Activated T-helper 1 cell treated with anti-CD3 and anti-CD28 coated beads, Interleukin-2, amount 50 U/mL, for 16 hours (primary cell): ENCODE measurements at places on chromosomes 7 and 10.

GRCh38 chr7:116800594-116800993, 61.8 kb upstream of the CAPZA2 start:
- no peak for DNase-seq

DNA sequence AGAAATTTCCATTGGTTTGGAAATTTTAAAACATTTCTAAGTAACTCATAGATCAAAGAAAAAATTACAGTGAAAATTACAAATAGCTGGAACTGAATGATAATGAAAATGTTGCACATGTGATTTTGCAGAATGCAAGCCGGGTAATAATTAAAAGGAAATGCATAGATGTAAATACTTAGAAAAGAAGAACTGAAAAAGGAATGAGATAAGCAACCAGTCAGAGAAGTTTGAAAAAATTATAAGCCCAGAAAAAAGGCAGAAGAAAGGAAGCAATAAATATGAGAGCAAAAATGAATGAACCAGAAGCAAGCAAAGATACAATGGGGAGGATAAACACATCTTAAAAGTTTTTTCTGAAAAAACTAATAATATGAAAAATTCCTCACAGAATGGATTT, 3.2 kb upstream of the TMEM273 start:
- no peak for DNase-seq

DNA sequence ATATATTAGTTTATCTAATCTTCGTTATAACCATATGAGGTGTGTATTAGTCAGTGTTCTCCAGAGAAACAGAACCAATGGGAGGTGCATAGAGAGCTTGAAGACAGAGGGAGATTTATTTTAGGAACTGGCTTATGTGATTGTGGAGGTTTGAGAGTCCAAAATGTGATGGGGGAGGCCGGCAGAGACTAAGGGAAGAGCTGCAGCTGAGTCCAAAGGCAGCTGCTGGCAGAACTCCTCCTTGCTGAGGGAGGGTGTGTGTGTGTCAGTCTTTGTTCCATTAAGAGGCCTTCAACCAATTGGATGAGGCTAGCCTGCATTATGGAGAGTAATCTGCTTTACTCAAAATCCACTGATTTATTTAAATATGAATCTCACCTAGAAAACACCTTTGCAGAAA, 165.1 kb downstream of the SH3PXD2A start:
- DNase-seq: no peak

- DNase-seq: no peak
Measured at GRCh38 chr7:98225913-98226614, 14.8 kb downstream of the BHLHA15 start.

GRCh38 chr10:118754229-118754555, 578 bp downstream of the CACUL1 start:
- no peak for DNase-seq

DNA sequence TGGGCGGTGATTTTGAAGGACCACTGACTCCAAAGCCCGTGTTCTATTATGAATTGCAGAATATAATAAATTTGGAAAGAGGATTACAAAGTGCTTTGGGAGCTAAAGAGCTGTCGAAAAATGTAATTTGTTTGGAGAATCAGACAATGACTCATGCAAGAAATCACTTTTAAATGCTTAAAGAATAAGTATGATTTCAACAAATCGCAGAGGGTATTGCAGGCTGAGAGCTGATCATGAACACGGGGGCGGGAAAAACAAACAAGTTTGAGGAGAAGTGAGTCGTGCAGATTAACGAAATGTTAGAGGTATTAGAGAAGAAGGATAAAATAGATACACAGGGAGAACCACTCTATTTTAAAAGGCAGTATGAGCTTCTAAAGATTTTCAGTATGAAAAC, 4.9 kb upstream of the HACD1 start:
- DNase-seq: no peak

DNA sequence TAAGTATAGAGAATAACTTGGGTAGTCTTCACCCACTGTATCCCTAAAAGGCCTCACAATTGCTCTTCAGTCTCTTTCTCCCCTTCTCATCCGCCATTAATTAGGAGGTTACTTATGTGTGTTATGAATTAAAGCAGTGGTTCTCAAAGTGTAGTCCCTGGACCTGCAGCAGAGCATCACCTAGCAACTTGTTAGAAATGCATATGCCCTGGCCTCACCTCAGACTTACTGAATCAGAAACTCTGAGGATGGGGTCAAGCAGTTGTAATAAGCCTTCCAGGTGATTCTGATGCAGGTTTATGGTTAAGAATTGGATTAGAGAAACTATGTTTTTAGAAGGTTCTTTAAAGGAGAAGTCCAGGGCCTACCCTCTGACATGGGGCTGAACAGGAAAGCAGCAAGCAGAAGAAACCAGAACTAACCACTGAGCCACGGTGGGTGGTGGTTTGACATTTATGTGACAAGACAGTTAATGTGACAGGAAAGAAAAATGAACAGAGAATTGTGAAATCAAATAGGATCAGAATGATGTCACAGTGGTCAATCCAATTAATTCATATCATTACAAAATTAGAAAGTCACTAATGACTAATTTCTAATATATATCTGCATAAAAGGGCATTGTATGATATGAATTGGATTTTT, 37.6 kb downstream of the ENTPD1 start:
- DNase-seq: no peak

GRCh38 chr10:129078346-129078745, 388.7 kb upstream of the MGMT start:
- no peak for DNase-seq

DNA sequence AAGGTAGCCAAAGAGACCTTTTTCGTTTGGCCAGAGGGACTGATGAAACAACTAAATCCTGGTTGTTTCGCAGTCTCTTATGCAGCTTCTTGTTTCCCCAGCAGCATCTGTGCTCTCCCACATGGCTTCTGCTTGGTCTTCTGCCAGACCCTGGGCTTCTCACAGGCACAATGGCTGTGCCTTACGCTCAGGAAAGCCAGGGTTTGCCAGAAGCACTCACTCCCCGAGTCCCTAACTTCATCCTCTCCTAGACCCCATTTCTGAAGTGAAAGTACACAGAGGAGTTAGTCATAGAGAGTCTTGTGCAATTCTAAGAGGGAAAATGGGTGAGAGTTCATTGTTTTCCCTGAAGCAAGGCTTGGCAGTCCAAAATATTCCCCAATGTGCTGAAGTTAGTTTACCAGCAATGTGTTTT, 121.7 kb downstream of the EVX1 start:
- no peak for DNase-seq

DNA sequence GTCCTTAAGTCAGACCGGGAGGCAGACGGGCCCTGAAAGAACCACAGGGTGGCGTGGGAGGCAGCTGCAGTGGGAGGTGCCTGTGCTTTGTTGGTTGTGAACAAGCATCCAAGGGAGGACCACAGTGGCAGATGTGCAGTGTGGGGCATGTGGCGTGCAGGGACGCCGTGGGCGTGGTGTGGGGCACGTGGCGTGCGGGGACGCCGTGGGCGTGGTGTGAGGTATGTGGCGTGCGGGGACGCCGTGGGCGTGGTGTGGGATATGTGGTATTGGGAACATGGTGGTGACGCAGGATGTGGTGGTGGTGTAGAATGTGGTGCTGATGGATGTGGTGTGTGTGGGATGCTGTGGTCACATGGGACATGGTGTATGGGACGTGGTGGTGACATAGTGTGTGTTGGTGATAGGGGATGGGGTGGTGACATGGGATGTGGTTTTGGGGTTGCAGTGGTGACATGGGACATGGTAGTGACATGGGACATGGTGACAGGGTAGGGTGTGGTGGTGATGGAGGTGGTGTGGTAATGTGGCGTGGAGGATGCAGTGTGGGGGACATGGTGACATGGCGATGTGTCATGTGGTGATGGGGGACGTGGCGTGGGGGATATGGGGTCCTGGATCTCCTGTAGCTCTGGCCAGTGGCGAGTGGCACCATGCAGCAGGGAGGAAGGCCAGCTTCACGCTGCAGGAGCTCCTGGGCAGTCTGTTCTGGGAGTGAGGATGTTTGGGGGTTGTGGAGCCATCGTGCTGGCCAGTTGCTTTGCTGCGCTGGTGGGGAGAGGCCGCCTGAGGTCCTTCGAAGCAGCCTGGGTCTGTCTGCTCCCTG, 78.8 kb downstream of the INPP5A start:
- peak; percentile 47 for DNase-seq

DNA sequence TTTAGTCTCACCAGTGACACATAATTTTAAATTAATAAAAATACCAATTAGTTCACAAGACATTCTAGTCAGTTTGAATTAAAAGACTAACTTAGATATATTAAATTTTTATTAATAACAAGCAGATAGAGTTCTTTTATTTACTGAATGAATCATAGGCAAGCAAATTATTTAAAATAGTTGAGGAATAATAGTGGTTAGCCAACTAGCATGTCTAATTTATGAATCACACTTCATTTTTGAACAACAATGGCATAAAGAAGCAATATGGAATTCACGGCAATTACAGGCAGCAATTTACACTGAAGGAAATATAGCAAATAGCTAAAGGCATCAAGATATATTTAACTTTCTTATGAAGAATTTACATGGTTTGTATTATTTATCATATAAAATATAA, 187.0 kb upstream of the SLC26A5 start:
- DNase-seq: no peak

DNA sequence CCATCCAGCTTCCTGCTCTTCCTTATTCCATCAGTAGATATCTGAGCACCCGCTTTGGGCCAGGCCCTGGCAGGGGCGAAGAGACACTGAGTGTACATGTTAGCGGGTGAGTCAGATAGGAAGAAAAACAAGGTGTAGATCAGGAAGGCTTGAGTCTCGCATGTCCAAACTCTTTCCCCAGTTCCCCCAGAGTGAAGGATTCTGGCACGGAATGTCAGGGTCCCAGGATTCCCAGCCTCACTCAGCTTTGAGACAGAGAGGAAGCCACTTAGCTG, 24.1 kb upstream of the CHST15 start:
- DNase-seq: no peak

DNA sequence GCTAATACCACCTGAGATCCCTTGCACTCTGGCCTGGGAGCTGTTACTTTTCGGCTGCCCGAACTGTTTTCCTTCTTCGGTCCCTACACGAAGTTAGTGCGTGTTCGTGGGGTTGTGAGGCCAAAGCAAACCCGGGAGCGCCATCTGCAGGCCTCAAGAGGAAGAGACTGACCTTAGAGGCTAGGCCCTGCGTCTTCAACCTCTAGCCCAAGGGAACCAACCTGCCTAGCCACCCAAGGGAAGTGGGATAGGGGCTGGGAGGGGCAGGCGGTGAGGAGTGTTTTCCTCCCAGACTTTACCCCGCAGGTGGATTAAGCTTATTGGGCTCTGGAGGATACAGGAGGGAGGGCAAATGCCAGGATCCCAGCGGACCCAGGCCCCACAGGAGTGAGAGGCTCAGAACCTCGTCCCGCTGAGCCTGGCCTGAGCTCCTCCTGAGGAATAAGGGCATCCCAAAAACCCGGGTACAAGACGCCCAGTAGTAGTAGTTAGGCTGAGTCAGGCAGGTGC, 1.7 kb upstream of the PAX2 start:
- no peak for DNase-seq

GRCh38 chr7:130988443-130988842, 254.4 kb upstream of the KLF14 start:
- no peak for DNase-seq

DNA sequence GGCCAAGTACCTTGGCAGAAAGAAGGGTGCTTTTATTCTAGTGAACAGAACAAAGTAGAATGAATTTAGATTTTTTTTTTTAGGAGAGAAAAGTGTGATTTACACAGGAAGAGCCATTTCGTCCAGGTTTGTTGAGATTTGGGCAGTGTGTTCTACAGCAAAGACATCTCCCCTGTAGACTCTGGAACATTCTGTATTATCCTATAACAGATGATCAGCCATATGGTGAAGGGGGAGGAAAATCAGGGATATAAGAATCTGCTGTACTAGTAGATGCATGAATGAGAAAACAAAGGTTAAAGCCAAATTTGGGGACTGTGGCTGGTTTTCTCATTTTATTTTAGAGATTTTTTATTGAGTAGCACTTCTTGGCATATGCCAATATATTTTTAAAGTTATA, 453.7 kb upstream of the LRRTM3 start:
- no peak for DNase-seq
